T-helper 2 cell treated with Interferon-gamma antibody and Interleukin-4, amounts not matched to agents 5 μg/mL and 100 μg/mL, for 36 hours (primary cell): ENCODE measurements at places on chromosomes 7 and 10.

- no peak for DNase-seq
Observed at GRCh38 chr7:39421661-39422060, 144.5 kb upstream of the YAE1 start.

GRCh38 chr10:2935647-2936386, 131.5 kb upstream of the PFKP start:
- DNase-seq = no peak

- DNase-seq = no peak
Observed at GRCh38 chr10:69863580-69863979, 61.9 kb downstream of the COL13A1 start.

- no peak for DNase-seq
Observed at GRCh38 chr7:140771826-140772225, 75.3 kb downstream of the NDUFB2 start.

DNA sequence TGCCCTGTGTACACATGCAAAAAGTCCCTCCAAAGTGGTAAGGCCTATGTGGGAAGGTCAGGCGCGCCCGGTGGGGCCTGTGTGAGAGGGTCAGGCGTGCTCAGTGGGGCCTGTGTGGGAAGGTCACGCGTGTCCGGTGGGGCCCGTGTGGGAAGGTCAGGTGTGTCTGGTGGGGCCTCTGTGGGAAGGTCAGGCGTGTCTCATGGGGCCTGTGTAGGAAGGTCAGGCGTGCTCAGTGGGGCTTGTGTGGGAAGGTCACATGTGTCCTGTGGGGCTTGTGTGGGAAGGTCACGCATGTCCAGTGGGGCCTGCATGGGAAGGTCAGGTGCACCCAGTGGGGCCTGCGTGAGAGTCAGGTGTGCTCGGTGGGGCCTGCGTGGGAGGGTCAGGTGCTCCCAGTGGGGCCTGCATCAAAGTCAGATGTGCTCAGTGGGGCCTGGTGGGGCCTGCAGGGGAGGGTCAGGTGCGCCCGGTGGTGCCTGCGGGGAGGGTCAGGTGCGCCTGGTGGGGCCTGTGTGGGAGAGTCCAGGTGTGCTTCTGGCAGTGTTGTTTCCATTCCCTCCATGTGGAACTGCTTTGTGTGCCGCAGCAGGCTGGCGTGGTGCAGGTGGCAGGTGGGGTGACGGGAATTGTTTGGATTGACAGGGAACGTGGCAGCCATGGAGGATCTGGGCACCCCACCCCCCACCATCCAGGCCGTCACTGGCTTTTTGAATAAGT, 15.4 kb downstream of the LRRC27 start:
- DNase-seq = no peak

- DNase-seq = no peak
Observed at GRCh38 chr7:129872054-129872453, 80.7 kb downstream of the UBE2H start.

DNA sequence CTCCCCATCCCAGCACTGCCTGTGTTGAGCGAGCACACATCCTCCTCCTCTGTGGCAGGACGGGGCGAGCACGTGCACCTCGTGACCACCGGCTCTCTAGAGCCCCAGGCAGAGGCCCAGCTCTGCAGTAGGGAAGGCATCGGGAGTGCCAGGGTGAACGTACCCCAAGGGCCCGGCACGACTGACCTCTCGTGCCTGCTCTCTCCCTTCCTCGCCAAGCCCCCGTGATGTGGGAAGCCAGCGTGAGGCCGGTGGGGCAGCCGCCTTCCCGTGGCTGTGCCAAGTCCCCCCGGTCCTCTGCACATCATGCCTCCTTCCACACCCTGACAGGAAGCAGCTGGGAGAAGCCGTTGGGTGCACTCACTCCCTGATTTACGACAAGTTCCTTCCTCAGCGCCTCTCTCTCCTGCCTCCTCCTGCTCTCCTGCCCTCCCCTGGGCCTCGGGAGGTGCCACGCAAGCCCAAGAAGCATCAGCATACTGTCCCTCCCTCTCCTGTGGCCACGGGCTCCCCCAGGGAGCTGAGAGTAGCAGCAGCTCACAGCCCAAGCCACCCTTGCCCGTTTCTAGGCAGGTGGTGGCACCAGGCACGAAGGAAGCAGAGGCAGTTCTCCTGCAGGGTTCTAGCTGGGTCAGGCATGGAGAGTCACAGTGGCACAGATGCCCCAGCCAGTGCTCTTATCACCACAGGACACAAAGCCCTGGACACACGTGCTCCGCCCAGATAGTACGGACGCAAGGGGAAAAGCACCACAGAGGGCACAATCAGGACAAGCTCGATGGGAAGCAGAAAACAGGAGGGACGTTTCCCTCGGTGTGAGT, 47.0 kb downstream of the AMZ1 start:
- no peak for DNase-seq

DNA sequence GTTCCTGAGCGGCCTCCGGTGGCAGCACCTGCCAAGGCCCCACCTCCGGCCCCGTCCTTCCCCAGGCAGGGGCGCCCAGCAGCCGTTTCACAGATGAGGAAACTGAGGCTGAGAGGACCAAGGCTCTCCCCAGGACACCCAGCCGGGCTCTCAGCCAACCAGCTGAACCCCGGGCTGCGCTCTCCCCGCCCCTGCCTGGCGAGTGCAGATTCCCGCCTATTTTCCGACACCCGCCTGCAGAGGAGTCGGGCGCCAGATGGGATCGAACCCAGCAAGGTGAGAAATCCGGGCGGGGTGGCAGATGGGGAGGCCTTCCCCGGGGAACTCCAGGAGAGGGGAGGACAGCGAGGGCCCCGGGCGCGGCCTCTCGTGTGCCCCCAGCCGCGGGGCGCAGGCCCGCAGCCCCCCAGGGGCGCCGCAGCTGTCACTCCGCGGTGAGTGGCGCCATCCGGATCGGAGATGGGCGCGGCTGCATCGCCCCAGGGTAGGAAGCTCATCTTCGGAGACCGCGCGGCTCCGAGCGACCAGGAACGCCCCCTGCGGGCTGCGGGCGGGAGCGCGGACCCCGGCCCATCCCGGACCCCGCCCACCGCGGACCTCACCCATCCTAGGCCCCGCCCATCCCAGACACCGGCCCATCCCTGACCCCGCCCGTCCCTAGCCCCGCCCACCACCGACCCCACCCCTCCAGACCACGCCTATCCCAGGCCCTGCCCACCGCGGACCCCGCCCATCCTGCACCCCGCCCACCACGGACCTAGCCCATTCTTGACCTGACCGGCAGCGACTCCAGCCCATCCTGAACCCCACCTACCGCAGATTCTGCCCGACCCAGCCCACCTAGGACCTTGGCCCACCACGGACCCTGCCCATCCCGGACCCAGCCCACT, 90.3 kb downstream of the MICALL2 start:
- DNase-seq = peak; percentile 10

DNA sequence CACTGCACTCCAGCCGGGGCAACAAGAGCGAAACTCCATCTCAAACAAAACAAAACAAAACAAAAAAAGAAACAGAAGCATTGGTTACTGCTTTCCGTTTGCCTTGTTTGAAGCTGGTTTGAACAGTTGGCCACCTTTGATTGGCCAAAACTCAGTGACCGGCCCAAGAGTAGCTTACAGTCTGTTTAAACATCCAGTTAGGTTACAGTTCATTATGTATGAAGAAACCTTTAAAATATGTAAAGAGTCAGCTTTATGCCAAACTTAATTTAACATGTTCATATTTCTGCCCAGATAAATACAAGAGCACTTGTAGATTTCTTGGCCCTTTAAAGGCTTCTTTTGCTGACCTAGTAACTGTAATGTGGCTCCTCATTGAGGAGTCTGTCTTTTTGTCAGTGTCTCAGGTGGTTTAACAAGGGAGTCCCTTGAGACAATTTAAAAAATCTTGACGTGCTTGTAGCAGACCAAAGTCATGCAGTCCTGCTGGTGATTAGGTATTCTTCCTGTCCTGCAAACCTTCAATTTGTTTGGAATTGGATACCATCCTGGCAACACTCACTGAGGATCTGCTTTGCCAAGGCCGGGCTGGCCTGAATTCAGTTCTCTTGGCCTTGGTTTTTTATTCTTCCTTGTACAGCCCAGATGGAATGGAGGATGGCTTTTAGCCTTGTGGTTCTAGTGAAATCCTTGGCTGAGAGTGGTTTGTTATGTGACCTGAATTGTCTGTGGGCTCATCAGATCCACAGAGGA, 128.9 kb downstream of the PLXDC2 start:
- no peak for DNase-seq

DNA sequence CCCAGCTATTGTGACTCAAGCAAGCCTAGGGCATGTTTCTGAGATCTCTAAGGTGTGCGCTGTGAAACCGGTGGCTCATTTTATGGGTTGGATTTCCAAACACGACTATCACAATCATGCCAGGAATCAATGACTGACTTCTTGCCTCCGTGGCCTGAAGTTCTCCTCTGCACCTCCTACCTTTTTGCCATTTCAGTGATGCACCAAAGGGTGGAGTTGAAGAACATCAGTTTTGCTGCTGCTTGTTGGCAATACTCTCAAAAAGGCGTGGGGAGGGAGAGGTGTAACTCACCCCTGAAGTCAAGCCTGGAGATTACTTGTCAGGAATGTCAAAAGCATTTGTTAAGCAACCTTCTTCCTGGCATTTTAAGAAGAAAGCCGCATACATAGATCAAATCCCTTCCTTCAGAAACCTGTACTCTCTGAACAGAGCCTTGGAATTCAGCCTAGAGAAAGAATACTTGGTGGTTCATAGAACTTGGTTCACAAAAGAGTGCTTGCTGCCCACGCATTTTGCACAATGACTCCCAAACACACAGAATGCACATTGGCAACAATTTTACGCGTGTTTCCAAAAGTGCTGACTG, 41.0 kb downstream of the KIAA1217 start:
- DNase-seq = no peak

DNA sequence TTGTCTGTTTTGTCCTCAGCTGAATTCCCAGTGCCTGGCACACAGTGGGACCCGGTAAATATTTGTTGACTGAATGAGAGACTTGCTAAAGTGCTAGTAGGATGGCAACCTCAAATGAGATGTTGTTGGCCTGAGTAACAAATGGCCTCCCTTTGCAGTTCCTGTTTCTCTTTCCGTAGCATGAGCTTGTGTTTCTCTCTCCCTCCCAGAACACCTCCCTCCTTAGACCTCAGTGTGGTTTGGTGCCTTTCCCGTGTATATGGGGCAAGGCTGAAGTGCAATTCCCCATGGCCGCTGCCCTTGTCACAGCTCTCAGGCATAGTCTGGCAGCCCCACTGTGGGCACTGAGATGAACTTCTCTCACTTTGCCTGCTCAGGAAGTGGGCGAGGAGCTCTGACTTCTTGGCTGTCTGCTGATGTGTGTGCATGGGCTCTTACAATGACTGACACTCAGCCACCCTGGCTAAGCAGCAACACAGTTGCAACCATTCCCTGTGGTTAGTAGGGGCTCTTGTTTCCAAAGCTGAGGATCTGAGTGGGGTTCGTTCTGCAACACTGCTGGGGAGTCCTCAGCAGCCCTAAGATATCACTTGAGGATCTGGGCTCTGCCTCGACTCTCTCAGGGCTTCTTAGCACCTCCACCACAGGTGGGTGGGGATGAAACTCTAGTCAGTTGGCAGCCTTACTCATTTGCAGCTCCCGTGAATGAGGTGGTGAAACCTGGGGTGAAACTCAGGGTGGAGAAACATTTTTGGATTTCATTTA, 136.1 kb downstream of the ICA1 start:
- peak; percentile 88 for DNase-seq

GRCh38 chr7:105816266-105816843, 60.0 kb downstream of the ATXN7L1 start:
- DNase-seq = no peak

DNA sequence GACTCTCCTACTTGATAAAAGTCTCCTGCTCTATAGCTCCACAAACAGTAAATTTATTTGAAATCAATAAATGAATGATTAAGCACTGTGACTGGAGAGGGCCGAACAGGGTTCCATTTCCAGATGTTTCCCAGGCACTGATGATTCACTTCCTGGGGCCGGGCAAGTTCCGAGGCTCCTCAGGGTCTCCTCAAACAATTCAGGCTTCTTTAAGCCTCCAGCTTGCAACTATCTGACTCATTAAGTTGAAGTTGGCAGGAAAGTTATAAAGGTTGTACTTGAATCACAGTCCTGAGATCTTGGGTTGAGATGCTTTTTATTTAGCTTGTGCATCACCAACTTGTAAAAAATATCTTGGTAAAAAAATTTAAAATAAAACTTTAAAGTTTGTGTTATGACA, 612.9 kb downstream of the DNAJB6 start:
- DNase-seq = no peak

DNA sequence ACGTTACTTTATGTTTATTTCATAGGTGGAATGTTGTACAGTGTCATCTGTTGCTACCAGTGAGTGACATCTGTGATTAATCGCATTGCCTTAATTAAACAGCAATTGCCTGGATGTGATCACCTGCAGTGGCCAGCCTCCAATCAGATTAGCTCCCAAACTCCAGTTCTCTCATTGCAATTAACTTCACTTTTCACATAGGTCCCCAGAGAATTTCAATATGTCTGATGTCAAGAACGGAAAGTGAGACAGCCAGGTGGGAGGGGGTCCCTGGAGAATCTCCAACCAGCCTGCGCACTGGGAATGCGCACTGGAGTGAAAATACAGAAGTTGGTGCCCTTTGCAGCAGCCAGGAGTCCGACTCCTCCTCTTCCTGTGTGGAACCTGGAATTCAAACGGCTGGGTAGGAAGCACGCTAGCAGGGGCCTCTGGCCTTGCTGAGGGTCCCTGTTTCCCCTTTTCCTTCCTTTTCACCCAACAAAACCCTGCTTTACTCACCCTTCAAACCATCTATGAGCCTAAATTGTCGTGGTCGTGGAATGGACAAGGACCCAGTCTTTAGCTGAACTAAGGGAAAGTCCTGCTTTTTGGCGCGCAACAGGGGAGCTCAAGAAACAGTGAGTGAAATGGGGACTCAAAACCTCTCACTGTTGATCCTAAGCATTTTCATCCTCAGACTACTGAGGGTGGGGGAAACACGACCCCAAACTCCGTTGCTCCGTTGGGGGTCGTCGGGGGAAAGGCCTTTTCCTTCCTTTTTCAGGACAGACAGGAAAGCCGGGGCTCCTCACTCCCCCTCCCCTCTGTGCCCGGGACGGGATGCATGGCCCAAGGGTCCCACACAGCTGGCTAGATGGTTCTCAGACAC, 1355.5 kb upstream of the LRRTM3 start:
- no peak for DNase-seq

GRCh38 chr7:35971133-35971891, 170.5 kb downstream of the SEPTIN7 start:
- no peak for DNase-seq

DNA sequence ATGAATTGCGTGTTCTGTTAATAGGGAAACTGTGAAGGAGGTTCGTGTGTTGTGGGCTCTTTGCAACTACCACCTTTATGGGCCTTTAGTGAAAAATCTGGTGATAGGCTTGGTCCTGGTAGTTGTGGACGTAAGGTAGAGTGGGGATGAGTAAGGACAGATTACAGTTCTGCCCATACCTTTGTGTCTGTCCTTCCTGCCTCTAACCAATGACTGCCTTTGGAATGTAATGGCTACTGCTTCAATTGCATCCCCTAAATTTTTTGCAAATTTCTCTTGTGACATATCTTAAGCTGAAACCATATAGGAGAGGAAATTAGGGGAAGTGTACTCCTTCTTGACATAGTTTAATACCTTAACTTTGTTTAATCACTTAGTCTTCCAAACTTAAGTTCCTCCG, 82.3 kb downstream of the ADK start:
- no peak for DNase-seq

DNA sequence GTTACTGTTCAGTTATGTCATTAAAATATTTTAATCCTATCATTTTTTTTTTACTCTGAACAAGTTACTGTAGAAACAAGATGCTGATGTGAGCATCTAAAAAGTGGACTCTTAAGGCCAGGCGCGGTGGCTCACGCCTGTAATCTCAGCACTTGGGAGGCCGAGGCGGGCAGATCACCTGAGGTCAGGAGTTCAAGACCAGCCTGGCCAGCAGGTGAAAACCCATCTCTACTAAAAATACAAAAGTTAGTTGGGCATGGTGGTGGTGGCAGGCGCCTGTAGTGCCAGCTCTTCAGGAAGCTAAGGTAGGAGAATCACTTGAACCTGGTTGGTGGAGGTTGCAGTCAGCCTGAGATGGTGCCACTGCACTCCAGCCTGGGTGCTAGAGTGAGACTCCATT, 2.9 kb downstream of the WAC start:
- no peak for DNase-seq
